ENCODE measurements at places on chromosomes 4 and X.

DNA sequence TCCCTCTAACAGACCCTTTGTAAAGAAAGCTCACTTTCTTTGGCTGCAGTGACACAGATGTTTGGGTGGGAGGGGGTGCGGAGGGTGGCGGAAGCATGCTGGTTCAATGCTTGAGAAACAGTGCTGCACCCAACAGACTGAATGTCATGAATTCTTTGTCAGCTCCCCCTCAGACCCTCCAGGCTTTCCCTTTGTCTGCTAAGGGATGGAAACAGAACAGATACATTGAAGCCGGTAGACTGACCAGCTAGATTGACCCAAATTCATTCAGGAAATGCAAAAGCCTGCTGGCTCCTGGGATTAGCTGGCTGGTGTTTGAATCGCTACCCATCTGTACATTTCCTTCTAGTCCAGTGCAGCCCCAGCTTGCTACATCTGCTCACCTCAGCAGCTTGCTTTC is 90.8 kb upstream of the PAK3 start:
- no peak for DNase-seq

DNA sequence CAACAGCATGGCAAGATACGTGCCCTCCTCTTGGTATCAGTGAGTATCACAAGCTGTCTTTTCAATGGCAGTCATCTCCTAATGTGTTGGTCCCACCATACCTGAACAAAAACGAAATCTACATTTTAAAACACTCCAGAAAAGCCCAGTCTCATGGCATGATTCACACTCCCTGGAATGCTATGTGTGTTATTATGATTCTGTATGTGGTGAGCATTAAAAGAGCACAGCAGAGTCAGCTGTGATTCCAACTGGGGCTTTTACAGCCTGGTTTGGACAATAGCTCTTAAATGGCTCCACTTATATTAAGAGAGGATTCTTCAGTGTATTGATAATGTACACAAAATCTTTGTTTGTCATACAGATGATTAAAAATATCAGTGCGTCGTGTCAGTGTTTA is 274.1 kb upstream of the GK2 start:
- DNase-seq, result no peak

DNA sequence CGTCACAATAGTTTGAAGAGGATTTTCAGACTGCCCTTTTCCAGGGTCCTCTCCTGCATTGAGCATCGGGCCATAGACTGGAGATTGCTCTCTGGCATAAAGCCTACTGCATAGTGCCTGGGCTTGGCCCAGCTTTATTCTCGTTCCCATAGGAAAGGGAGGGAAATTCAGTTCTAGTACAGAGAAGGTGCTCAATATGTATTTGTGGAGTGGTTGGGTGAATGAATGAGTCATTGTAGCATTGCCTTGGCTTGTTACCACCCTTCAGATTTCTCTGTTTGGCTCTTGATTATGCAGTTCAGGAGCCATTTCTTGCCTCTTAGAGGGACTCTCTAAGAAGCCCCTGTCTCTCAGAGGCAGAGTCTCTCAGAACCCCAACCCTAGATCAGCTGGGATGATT is 2.6 kb downstream of the TMEM35A start:
- no peak for DNase-seq

- DNase-seq, result no peak
These were observed 30.8 kb upstream of the TBL1X start for GRCh38 chrX:9434051-9434550.

DNA sequence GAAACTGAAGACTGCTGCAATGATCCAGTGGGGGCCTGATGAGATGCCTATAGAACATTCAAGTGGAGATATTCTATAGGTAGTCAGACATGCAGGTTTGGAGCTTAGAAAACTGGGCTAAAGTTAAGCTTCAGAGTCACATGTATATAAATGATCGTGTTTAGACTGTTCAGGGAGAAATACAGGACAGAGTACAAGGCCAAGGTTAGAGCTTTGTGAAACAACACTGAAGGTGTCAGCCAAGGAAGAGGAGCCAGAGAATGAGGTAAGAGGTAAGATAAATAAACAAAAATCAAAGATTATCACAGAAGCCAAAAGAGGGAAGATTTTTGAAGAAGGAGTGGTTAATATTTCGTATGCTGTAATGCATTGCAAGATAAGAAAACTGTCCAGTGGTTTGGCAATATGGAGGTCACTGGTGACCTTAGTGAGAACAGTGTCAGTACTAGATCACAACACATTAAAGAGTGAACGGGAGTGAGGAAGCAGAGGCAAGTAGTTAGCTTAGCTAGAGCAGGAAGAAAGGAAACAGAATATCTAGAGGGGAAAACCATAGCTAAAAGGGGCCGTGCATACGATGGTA is 58.0 kb upstream of the KLHL13 start:
- no peak for DNase-seq

GRCh38 chr4:151518359-151518758 is 109.4 kb downstream of the FHIP1A start:
- no peak for DNase-seq

DNA sequence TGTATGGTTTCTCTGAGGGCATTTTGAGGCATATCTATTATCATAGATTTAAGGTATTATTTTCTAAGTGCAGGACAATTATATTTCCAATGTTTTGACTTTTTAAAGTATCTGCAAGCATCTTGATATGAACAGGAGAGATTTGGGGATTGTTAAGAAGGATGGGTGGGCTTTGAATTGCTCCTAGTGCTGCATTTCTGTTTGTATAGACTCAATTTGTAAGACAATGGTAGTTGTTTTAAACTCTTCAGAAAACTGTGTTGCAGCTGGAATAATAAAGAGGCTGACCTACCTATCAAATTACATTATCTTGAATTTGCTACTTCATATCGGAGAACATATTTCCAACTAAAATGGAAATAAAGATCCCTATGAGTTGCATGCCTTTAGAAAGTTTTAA is 570.3 kb downstream of the ADGRL3 start:
- no peak for DNase-seq

- no peak for DNase-seq
These were observed 184.5 kb downstream of the KIT start for GRCh38 chr4:54842226-54842625.

- DNase-seq, result no peak
These were observed 14.0 kb upstream of the ARHGAP10 start for GRCh38 chr4:147717878-147718277.

Data from CD4-positive, alpha-beta T cell treated with Interleukin-10 for 1 hour (primary cell).